ENCODE measurements at places on chromosomes 7 and 10. TPM values are rescaled to one million over a fixed set of nuclear protein-coding genes. Genes with fewer than 3 reads are reported as not detected.
A peak's percentile ranks its signal among the peaks of the same experiment; 100 is the strongest.

PRKCQ gene
- not detected for total RNA-seq

OR2A5 gene
- not detected for total RNA-seq

FAM237B gene
- total RNA-seq, result not detected

GRCh38 chr10:132387764-132388210 is 9.2 kb upstream of the PWWP2B start:
- DNase-seq, result no peak

DNA sequence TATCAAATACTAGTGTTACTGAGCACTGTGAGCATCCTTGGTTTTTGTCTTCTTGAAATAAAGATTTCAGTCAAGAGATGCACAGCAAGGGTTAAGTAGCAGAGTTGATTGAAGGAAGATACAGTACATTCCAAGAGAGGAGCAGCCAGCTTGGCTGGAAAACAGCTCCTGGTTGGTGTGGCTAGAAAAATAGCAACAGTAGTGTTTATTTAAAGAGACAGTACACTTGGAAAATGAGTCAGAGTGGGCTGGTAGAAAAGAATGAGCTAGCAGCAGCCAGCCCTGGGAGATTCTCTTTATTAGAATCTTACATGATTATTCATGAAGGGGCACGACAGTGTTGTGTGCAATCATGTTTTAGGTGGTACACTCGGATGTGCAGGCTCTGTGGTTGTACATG is 1016.4 kb upstream of the SORCS1 start:
- peak; percentile 68 for DNase-seq

DNA sequence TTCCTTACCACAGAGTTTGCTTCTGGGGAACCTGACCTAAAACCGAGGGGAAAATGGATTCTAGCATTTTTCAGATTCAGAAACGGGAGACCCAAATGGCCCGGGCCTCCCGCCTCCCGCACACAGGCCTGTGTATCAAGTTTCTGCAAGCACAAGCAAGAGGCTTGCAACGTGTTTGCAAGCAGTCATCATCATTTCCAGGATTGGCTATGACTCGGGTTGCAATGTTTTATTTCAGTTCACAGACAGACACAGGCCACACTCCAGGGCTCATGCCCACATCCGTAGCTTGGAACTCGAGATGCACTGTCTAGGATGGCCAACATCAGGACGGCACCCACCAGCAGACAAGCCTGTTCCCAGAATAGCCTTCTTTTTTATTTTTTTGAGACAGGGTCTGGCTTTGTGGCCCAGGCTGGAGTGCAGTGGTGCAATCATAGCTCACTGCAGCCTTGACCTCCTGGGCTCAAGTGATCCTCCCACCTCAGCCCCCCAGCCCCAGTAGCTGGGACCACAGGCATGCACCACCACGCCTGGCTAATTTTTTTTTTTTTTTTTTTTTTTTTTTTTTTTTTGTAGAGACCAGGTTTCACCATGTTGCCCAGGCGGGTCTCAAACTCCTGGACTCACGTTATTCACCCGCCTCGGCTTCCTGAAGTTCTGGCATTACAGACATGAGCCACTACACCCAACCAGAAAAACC is 68.1 kb upstream of the FOXK1 start:
- DNase-seq, result peak; percentile 28

DNA sequence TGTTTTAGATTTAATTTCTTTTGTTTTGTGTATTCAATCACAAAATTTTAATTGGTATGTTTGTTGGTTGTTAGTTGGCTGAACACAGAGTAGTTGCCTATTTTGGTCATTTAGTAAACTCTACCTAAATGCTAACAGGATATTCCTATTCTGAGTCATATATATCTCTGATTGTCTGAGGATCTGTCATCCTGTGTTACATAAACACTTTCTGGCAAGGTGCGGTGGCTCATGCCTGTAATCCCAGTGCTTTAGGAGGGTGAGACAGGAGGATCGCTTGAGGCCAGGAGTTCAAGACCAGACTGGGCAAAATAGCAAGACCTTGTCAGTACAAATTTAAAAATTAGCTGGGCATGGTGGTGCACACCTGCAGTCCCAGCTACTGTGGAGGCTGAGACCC is 178.6 kb downstream of the PLCE1 start:
- peak; percentile 36 for DNase-seq

DNA sequence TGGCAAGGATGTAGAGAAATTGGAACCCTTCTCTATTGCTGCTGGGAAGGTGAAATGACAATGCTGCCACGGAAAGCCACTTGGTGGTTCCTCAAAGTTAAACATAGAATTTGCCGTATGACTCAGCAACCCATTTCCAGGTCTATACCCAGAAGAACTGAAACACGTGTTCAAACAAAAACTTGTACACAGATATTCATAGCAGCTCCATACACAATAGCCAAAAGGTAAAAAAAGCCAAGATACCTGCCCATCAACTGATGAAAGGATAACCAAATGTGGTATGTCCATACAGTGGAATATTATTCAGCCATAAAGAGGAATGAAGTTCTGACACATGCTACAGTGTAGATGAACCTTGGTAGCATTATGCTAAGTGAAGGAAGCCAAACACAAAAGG is 39.1 kb downstream of the LHPP start:
- no peak for DNase-seq
